ENCODE measurements at places on chromosomes 6 and 20.

GRCh38 chr6:37316071-37316470, 37.7 kb upstream of the RNF8 start:
- DNase-seq = no peak

DNA sequence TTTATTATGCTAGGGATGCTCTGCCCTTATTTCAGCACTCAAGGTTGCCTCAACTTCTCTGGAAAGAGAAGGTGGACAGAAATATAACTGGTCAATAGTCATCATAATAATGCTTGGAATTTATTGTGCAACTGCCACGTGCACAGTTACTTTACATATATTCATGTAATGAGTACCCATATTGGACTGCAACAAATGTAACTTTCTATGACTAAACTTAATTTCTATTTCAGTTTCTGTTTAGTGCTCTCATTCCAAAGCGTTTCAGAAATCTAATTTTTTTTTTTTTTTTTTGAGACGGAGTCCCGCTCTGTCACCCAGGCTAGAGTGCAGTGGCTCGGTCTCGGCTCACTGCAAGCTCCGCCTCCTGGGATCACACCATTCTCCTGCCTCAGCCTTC, 28.3 kb upstream of the CD83 start:
- DNase-seq = no peak

DNA sequence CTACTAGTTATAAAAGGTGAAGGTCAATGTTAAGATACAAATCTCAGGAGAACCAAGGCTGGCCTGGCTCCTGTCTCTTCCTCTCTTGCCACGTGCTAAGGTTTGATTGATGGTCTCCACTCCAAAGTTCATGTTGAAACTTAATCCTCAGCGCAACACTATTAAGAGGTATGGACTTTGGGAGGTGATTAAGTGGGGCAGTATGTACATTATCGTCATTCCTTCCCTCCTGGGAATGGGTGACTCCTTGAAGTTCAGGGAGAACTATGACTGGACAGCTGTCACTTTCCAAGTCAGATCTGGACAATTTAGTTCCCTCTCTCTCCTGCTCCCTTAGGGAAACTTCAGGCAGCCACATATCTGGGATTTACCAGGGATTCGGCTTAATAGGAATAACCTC, 50.5 kb downstream of the KCNK5 start:
- no peak for DNase-seq

- DNase-seq = no peak
Observed at GRCh38 chr20:63152322-63153253, 63.3 kb downstream of the YTHDF1 start.

- DNase-seq = no peak
Observed at GRCh38 chr6:6379573-6379972, 59.1 kb upstream of the F13A1 start.
